ENCODE measurements at places on chromosomes 1 and 21.

GRCh38 chr1:234638832-234639799 lies 29.1 kb upstream of the IRF2BP2 start:
- DNase-seq = no peak

- DNase-seq = no peak
Observed at GRCh38 chr1:221919743-221920142, 177.9 kb upstream of the DUSP10 start.

DNA sequence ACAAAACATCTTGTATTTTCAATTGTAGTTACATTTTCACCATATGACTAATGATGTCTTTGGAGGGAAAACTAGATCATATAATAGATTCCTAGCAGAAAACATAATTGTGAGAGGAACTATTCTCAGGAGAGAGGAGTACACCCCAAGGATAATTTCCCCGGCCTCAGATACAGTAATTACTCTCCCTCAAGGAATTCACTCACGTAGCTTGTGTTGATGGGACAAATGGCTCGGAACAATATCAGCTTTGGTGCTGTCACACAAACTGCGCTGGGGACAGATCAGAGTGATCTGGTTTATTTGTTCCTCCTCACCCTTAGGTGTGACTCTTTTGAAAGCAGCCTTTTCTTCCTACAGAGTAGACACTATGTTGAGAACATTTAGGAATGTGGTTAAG lies 11.2 kb downstream of the ABCG1 start:
- DNase-seq = no peak

DNA sequence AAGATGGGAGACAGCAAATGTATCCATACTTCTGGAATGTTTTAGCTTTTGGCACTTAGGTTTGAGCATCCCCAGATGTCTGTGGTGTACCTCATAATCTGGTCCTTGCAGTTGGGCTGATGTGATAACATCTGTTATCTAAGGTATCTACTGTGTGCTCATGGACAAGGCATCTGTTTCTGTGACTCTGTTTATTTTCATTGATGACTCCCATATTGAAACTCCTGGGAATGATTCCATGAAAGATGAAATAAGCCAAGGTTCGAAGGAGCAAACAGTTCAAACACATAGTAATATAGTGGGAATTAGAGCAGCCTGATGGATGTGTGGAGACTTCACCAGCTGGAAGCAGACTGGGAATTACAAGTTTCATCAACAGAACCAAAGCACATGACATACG lies 20.7 kb upstream of the TRIM45 start:
- no peak for DNase-seq

GRCh38 chr1:99956755-99957154 lies 13.0 kb upstream of the SLC35A3 start:
- DNase-seq = no peak

GRCh38 chr1:222286011-222286410 lies 261.9 kb downstream of the HHIPL2 start:
- no peak for DNase-seq

GRCh38 chr1:161499099-161500039 lies 5.9 kb upstream of the FCGR2A start:
- no peak for DNase-seq
